ENCODE measurements at places on chromosomes 16 and 17. TPM values are rescaled to one million over a fixed set of nuclear protein-coding genes. Genes with fewer than 3 reads are reported as not detected.
A peak's percentile ranks its signal among the peaks of the same experiment; 100 is the strongest.

Gene CLEC19A
- 0.13 TPM for total RNA-seq

Gene MILR1
- total RNA-seq = 13.5 TPM

Gene RPS6KB1
- 56.2 TPM for total RNA-seq

Gene GALR2
- total RNA-seq = not detected

Gene VPS35
- 87.3 TPM for total RNA-seq

Gene GAS7
- total RNA-seq = 431 TPM

GRCh38 chr17:78358538-78359320, 1.1 kb downstream of the SOCS3 start:
- DNase-seq = peak; percentile 73

DNA sequence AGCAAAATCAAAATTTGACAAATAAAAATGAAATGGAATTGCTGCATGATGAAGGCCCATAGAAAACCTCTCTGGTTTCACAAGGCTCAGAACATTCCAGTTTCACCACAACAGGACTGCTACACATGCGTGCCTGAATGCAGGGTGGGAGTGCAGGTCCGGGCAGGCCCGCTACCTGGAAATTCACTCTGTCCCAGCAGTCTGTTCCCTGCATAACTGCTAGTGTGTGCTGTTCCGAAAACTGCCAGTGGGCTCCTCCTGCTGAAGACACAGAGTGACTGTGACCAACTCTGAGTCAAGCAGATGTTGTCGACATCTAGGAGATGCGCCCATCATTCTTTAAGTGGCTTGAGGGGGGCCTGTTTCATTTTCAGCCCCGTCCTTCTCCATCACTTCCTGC, 284.8 kb upstream of the MAF start:
- no peak for DNase-seq

DNA sequence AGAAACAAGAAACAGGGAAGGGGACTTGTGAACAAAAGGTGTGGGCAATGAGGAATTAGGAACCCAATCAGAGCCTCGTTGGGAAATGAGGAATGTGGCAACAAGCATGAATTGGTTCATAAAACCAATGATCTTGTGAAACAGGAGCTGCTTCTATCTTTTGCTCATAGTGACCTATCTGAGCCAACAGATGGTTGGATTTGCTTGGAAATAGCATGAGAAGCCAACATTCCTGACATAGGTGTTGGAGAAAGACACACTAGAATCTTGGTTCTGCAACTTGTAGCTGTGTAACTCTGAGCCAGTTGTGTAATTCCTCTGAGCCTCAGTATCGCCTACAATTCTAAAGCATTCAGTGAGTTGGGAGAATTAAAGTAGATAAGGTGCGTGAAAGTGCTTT, 251.9 kb upstream of the AXIN2 start:
- no peak for DNase-seq

DNA sequence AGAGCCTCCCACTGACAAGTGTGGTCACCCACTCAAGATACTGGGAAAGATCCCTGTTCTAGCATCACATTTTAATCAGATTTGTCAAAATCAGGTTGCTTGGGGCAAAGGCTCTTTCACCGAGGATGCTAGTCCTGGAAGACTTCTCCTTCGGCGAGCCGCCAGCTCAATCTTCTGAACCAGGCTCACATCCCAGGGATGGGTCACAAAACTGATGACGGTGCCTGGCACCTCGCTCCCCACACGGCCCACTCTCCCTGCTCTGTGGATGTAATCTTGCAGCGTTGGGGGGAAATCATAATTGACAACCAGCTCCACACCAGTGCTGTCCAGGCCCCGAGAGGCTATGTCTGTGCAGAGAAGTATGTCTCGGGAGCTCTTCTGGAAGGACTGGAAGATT, 1.5 kb downstream of the DDX28 start:
- DNase-seq = no peak

- DNase-seq = no peak
Observed at GRCh38 chr17:66364508-66364907, 62.1 kb downstream of the PRKCA start.

DNA sequence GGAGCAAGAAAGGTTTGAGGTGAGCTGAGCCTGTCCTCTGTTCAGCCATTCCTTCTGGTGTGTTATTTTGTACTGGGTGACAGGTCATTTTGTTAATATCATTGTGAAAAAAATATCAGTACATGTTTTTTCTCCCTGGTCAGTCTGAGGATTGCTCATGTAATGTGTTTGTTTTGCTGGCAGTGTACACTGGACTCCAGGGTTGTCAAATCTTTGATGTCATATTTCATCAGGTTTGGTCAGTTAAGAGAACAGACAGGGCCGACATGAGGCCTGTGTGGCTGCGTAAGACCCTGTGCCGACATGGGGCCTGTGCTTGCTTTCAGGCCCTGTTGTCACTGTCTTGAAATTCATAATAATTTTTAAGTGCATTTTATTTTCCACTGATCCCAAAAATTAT, 22.5 kb downstream of the CLUAP1 start:
- no peak for DNase-seq

- no peak for DNase-seq
Observed at GRCh38 chr16:30064729-30065101, 845 bp upstream of the ALDOA start.

DNA sequence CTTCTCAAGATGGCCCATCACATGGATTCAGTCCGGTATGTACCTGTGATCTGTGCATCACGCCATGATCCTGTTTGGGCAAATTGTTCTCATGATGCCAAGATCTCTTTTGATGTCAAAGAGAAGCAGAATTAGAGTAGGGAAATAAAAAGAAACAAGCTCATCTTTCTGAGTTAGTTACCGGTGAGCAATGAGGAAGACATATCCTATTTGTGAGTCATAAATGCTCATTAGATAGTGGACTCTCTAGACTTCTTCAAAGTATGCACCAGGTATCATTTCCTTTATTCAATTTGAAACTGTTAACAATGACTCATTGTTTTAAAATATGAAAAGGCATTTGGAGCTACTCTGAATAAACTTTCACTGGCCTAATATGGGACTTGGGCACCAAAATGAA, 8.0 kb upstream of the KRTAP4-12 start:
- no peak for DNase-seq

DNA sequence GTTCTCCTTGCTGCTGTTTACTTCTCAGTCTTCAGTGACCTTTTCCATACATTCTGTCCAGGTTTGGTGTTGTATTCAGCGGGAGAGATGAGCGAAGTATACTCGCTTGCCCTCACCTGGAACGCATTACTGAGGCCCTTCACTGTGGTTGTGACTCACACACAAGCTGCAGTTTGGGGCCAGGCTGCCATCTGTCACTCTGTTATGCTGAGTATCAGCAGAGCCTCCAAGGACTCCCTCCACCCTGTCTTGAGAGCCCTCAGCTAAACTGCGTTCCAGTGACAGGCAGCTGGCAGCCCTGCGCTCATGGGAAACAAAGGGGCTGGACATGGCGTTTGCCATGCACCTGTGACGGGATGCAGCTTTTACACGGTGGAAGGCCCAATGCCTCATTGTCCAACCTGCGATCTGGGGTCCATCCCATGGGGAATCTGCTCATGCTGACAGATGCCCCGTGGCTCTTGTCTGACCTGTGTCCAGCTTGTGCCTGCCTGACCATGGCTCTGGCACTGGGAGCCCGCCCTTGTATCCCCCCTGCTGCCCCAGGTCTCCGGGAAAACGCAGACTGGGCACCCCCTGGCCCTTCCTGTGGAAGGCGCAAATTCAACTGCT, 6.5 kb upstream of the ZNF778 start:
- no peak for DNase-seq

DNA sequence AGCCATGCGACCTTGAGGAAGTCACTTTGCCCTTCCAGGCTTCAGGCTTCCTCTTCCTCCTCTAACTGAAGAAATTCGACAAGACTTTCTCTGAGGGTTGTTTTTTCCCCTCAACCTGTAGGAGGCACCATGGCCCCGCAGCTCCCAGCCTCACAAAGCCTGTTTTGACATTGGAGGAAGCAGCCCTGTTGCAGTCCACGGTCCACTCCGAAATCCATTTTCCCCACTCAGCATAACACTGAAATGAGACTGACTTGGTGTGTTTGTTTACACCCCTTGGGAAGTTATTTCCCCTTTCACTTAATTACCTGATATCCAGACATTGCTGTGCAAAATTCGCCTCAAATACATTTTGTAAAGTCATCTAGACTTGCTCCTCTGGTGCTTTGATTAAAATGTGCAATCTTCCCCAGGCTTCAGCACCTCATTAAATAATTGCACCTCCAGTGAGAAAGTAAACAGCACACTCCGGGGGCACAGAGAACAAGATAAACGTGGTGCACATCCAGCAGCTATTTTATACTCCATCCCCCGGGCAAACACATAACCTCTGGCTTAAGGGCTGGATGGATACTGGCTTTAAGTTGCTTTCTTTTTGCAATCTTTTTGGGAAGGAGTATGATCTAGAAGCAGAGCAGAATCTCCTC, 41.4 kb upstream of the PIRT start:
- DNase-seq = no peak

- DNase-seq = peak; percentile 37
Observed at GRCh38 chr16:31461201-31461920, 2.1 kb downstream of the ARMC5 start.

DNA sequence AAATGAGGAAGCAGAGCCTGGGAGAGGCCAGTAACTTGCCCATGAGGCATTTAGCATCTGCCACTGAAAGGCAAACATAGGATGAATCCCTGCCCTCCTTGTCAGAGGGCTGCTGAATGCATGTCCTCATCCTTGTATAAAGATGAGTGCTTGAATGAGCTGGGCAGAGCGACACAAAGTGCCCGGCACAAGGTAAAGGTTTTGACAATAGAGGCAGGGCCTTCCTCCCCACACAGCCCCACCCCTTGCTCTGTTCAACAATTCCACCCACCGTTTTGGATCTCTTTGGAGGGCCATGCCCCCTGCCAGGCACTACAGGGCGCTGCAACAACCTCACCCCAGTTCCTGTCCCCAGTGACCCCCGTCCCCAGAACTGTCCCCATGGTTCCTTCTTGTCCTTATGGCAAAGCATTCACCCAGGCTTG, 1.4 kb upstream of the KRT19 start:
- no peak for DNase-seq

- no peak for DNase-seq
Observed at GRCh38 chr17:78252111-78252634, 20.7 kb downstream of the TMEM235 start.

DNA sequence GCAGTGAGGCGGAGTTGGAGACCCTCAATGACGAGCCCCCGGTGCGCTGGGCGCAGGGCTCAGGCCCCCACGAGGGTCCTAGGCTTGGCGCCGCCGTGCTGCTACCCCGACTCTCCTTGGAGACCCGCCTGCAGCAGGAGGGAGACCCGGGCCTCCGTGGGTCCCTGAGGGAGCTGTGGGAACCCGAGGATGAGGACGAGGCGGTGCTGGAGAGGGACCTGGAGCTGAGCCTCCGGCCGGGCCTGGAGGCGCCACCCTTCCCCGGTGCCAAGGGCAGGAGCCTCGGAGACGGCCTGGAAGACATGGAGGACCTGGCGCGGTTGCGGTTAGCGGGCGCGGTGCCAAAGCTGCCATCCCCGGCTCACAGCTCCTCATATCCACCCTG, 2.3 kb downstream of the MYO15B start:
- DNase-seq = peak; percentile 69

DNA sequence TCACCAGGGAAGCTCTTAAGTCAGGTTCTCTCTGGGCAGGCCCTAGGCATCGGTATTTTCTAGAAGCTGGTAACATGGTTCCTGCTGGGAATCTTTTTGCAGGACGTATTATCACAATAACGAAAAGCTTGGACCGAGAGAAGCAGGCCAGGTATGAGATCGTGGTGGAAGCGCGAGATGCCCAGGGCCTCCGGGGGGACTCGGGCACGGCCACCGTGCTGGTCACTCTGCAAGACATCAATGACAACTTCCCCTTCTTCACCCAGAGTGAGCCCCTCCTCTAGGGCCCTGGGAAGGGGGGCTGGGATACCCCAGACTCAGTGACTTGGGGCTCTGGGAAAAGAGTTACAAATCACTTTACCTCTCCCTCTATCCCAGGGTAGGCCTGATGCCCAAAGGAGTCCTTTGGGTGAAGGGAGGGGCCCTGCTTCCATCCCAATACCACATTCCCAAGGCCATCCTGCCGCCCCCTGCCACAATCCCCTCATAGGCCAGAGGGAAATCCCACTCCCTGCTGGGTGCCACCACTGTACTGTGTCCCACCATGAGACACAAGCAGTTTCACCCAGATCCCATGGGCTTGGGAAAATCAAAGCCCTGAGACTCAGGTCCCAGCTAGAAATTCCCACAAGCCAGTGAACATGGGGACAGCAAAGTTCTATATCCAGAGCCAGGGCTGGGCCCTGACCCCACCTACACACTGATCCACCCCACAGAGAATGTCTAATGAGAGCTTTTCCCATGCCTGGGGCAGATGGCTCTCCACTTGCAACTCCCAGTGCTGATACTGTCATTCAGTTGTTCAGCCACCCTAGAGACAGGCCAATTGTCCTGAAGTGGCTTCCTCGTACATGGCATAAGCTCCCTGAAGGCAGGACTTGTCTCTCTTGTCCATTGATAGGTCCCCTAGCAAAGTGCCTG, 23.0 kb downstream of the CDH5 start:
- no peak for DNase-seq

GRCh38 chr17:43312011-43312410, 78.2 kb upstream of the RNU2-1 start:
- DNase-seq = no peak

DNA sequence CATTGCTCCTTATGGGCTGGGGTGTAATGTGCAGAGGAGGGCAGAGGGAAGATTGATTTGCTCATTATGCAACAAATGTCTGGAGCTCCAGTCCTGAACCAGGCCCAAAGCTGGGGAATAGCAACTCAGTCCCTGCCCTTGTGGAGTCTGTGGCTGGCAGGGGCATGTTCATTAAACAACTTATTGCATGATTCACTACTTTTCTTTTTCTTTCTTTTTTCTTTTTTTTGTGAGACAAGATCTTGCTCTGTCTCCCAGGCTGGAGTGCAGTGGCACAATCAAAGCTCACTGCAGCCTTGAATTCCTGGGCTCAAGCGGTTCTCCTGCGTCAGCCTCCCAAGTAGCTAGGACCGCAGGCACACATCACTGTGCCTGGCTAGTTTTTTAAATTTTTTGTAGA, 23.1 kb downstream of the MSI2 start:
- DNase-seq = no peak

DNA sequence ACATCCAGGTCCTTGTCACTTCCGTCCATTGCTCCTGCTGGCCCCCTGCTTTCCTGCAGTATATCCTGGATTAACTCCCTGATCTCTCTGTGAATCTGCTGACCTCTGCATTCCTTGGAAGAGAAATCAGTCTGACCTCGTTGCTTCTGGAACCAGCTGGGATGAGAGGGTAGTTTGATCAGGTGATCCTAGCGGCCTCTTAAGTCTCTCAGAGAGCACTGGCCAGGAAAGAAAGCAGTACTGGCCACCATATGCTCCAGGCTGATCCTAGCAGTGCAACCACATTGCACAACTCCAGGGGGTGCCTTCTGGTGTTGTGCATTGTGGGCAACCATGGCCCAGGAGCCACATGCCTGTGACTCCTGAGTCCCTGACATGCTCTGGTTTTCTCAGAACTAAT, 79.2 kb downstream of the ARHGAP23 start:
- no peak for DNase-seq

All from sciatic nerve (tissue), 2 donors.